ENCODE measurements at places on chromosomes 7 and 10.

DNA sequence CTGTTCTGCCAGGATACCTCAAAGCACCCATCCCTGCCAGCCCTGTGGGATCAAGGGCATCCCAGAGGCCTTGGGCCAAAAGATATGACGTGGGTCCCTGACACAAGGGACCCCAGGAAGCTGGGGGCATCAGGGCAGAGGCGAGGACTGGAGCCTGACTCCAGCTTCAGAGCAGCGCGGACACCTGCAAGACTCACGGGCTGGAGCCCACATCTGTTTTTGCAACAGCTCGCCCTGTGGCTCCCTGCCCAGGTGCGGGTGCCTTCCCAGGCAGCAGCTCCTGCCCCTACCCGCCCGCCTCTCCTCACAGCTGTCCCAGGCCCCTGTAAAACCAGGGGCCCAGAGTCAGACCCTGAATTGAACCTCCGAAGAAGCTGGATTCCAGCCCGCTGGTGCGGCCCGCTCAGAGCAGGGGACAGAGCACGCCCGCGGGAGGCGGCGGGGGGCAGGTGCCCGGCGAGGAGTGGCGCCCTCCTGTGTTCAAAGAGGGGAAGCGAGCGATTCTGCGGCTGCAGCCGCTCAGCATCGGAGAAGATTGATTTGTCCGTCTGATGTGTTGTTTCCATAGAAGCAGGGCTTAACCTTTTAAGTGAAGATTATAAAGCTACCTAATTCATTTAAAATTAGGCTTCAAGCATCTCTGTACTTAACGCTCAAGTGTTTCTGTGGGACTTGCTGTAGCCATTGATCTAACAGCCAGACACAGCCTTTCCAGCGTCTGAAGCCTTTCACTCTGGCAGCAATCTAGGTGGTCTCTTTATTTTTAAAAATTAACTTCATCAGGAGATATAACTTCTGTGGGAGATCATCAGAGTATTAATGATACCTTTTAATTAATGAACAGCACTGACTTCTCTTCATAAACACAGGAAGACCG is 88.4 kb downstream of the BEND7 start:
- no peak for DNase-seq

- no peak for DNase-seq
These were observed 96.0 kb downstream of the GSAP start for GRCh38 chr7:77320137-77320536.

- no peak for DNase-seq
These were observed 882.9 kb downstream of the NRG3 start for GRCh38 chr10:82757901-82758300.

DNA sequence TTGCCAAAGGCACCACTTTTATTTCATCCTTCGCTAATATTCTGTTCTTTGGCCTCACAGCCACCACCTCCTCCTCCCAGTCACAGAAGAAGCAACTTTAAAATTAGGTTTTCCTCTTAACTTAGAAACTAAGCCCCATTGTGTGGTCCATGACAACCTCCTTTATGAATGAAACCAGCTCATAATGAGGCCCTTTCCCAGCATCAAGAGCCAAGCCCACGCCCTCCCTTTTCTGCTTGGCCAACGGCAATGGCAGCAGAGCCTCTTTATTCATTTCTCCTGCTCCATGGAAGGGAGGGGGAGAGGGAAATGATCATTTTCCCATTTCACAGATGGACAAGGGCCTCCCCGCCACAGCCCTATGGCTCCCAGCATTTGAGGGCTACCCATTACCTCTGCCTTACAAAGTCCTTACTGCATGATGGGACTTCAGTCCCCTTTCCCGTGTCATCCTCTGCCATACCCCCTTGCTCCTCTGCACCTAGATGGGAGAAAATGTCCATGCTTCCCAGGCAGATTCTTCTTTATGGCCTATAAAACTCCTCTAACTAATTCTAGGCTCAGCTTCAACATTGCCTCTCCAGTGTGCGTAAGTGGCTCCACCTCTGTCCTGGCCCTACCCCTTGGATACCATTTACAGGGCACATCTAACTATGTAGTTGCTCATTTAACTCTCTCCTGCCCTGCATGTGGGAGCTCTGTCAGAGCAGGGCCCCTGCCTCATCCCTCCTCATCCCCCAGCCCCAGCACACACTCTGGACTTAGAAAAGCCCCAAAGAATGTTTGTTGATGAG is 475.5 kb downstream of the RPS24 start:
- no peak for DNase-seq

DNA sequence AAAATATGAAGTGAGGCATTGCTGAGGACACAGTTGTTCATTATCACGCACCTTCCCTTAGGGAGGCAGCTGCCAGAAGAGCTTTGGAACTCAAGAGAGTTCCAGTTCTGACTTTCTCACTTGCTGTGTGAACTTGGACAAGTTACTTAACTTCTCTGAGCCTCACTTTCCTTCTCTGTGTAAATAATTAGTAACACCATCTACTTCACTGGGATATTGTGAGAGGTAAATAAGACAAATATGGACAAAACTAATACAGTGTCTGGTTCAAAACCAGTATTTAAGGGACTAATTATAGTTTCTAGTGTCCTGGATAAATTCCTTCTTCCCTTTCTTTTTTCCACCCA is 6.3 kb upstream of the SLC13A4 start:
- no peak for DNase-seq

DNA sequence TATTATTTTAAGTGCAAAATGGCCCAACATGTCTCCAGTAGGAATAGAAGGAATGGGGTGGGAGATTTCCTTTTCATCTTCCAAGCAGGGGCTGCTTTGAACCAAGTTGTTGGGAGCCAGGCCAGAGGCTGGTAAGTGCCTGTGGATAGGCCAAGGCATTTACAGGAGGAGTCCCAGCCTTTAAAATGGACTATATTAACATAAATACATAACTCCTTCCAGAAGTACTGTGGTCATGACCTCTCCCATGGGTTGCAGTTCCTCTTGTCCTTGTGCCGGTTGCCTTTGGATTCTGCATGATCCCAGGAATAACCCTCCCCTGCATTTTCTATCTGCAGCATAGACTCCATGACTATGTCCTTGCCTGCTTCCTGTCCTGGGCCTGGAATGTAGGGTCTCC is 95.8 kb downstream of the SEC23IP start:
- no peak for DNase-seq

GRCh38 chr10:101538446-101538845 is 49.6 kb downstream of the POLL start:
- no peak for DNase-seq

- DNase-seq, result no peak
These were observed 561.8 kb downstream of the ATRNL1 start for GRCh38 chr10:115654961-115655360.

- DNase-seq, result no peak
These were observed 1223.8 kb downstream of the NXPH1 start for GRCh38 chr7:9657257-9657656.

DNA sequence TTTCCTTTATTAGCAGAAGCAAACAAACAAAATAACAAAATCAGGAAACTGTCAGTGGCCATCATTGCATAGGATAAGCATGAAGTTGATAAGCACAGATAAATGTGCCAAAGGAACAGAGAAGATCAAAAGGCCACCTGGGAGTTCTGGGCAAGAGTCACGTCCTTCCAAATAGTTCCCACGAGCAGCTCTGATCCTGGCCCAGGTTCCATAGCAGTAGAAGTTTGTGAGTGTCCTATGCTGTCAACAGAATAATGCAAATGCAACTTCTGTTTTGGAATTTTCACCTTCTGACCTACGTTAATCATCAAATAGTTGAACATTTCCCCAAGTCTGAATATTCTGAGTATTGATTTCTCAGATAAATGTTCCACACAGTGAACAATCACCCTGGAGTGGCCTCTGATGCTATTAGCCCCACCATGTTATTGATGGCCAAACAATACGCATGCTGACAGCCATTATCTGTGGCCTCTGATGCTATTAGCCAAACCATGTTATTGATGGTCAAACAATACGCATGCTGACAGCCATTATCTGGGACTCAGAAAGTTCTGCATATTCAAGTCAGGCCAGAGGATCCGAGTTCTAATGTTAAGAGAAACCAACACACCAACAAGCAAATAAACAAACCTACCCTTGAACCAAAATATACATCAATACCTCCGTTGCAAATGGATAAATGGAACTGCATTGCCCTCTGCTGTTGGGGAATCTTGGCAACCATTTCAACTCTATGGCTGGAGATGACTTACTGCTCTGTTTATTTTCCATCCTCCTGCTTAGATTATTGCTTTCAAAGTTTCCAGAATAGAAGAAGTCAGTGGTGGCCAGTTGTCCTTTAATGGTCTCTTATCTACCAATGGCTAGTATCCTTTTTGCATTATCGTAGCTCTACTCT is 63.3 kb downstream of the MRC1 start:
- DNase-seq, result peak; percentile 3

GRCh38 chr10:128059266-128059981 is 66.8 kb downstream of the MKI67 start:
- no peak for DNase-seq

- no peak for DNase-seq
These were observed 3.0 kb downstream of the BUB3 start for GRCh38 chr10:123157210-123157609.

DNA sequence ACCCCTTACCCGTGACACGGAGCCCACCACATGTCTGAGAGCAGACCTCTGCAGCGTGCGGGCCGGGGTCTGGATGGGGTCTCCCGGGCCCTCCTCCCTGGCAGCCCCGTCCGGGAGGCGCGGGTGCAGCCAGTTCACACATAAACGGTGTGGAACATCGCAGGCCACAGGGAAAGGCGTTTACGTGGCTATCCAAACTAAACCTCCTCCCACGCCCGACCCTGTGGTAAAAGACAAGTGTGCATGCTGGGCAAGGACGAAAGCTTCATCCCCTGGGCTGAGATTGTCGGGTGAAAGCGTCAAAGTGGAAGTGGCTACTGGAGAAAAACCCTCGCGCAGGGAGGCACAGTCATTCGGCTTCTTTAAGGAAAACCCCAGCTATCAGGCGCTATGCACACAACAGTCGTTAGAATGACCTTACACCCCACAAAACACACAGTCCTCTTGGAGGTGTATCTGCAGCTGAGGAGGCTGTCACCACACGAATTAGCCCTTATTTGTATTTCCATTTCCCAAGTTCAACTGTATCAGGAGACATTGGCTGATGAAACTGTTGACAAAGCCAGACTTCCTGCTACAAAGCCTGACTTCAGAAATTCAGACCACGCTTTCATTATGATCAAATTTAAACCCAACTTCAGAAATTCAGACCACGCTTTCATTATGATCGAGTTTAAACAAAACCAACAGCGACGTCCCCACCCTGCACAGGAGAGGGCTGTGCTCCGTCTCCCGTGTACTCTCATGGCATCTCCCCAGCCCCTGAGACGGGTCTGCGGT is 15.3 kb downstream of the GPER1 start:
- no peak for DNase-seq

- DNase-seq, result no peak
These were observed 83.4 kb downstream of the ZRANB1 start for GRCh38 chr10:125025341-125025740.

DNA sequence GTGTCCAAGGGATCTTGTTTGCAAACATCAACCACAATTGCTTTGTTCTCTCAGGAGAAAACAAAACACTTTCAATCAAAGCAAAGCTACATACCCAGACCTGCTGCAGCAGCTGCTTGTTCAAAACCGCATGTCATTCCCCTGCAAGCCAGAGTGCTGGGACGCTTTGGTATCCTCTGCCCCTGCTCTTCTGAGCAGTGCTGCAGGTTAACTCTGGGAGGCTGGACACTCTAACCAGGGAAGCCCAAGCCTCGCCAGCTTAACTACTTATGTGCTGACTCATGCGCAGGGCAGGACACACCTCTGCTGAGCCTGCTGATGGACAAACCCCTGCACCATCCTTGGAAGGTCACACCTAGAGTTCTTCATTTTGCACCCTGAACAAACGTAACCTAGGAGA is 28.2 kb upstream of the ASAH2 start:
- DNase-seq, result no peak

- no peak for DNase-seq
These were observed 176.8 kb downstream of the C7orf25 start for GRCh38 chr7:42735081-42735480.

GRCh38 chr10:31630861-31631567 is 297.6 kb downstream of the ARHGAP12 start:
- no peak for DNase-seq

GRCh38 chr10:30683496-30683895 is 53.9 kb upstream of the LYZL2 start:
- no peak for DNase-seq

- no peak for DNase-seq
These were observed 664.2 kb upstream of the COBL start for GRCh38 chr7:51980812-51981211.

GRCh38 chr10:103145860-103146466 is 47.1 kb downstream of the NT5C2 start:
- peak; percentile 26 for DNase-seq

DNA sequence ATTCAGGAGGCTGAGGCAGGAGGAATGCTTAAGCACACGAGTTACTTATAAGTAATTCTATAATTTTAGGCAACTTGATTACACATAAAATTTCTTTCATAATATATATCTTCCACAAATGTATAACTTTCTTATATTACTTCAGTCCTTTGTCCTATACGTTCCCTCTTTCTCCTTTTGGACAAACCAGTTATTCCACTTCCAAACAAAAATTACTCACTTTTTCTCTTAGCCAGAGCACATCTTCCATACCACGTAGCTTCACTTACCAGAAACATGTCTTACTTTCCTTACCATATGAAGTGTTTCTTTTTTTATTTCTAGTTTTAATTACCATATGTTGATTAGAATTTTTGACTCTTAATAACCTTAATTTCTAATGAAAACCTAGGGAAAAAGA is 64.6 kb downstream of the ARL5B start:
- no peak for DNase-seq

- DNase-seq, result no peak
These were observed 31.2 kb downstream of the BAIAP2L1 start for GRCh38 chr7:98369726-98370125.

DNA sequence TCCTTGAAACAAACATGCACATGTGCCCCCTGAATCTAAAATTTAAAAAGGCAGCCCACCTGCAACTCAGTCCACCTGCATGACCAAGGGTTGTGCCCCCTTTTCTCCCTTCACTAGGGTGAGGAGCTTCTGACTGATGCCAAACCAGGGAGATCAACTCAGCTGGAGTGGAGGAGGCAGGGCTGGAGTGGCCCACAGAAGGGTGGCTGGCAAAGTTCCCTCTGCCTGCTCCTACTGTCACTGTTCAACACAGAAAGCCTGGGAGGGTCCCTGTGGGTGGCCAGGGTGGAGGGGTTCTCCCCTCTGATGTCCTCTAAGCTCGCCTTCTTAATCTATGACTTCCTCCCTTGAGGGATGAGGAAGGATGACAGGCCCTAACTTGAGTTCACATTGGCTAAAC is 55.7 kb upstream of the ANTXRL start:
- DNase-seq, result no peak

DNA sequence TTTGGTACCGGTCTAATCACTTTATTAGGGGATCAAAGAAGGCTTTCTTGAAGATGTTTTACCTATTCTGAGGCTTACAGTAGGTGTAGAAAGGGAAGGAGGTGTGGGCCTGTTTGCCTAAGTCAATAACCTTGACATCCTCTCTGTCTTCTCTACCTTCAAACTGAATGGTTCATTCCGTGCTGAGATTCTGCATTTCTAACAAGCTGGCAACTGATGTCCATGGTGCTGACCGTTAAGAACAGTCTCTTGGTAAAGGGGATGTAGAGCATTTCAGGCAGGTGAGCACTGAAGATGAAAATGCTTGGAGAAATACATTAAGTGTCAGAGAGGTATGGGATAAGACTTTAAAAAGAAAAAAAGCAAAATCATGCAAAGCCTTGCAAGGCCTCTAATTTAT is 51.5 kb upstream of the DGKB start:
- no peak for DNase-seq
